IPS DF 6.9 (cell line): ENCODE measurements at places on chromosomes 3 and 15.

DNA sequence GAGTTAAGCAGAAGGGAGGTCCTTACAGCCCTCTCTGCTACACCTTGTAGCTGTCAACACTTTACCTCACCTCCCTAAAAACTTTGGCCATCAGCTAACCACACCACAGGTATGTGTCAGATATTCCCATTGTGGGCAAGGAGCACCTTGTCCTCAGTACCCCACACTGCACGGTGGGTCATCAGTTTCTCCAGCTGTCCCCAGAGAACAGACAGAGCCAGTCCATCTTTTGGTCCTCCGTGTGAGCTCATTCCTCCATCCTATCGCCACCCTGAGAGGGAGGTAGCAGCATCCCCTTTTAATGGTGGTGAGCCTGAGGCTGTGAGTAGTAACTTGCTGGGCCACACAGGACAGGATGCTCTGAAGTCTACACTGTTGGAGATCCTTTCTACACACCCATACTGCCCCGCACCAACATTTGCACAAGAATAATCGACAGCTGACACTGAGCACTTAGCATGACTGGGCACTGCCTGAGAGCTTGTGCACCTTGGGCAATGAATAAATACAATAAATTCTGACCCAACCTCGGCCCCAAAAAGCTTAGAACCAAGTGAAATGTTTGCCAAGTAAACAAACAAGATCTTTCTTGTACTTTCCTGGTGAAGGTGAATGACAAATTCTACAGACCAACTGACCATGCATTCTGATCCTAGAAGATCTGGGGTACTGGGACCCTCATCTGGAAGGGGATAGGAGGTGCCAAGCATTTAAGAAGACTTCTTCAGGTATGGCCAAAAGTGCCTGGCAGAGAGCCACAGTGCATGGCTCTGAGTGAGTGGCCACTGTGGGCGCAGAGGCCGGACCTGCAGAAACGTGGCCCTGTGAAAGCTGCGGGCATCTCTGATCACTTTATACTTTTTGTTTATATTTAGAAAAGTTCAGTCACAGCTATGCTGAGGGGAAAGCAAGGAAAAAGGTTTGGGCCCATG, 6.9 kb downstream of the CHCHD4 start:
- DNase-seq: no peak

- DNase-seq: no peak
Measured at GRCh38 chr3:37321377-37321781, 147.0 kb upstream of the LRRFIP2 start.

DNA sequence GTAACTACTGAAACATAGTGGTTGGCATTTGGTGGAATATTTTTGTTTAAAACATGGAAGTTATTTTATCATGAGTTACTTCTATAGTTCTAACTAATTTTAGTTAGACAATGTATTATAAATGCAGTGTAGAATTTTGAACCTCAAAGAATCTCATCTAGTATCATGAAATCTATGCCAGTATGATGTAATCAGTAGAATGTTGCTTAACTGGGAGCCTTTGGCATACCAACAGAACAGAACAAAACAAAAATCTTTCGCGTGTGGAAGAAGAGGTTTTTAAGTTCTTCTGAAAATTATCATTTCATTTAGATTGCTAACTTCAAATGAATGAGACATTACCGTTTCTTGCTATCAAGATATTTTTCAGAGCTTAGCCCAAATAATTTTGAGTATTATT, 98.4 kb upstream of the LRRFIP2 start:
- DNase-seq: no peak

DNA sequence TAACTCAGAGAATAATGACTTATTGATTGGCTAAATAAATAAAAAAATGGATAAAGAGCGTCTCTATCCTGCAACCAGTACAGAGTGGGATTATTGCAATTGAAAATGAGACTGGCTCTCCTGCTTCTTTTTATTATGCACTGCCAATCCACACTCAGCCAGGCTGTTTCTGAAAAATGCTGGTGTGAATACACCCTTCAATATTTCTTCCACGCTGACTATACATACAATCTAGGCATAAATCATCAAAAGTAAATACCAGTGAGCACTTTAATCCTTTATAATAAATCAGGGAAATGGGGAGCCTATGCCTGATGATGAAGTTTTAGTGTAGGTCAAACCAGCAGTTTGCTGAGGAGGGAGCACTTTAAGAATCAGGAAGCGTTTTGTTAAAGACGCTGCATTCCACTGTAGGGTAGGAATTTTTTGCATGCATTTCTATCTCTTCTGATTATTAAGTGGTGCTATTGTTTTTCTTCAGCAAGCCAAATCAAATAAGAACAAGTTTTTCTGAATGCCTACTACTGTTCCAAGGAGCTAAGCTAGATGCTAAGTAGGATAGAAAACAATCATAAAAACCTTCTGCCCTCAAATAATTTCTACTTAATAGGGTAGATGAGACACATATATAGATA, 781.5 kb downstream of the TBL1XR1 start:
- no peak for DNase-seq

GRCh38 chr3:56775838-56776555, 25.8 kb downstream of the ARHGEF3 start:
- no peak for DNase-seq

- no peak for DNase-seq
Measured at GRCh38 chr3:35562141-35562540, 77.2 kb upstream of the ARPP21 start.

GRCh38 chr3:49607796-49608195, 53.5 kb downstream of the BSN start:
- DNase-seq: no peak

- DNase-seq: no peak
Measured at GRCh38 chr3:194138732-194139070, 2.8 kb downstream of the HES1 start.

DNA sequence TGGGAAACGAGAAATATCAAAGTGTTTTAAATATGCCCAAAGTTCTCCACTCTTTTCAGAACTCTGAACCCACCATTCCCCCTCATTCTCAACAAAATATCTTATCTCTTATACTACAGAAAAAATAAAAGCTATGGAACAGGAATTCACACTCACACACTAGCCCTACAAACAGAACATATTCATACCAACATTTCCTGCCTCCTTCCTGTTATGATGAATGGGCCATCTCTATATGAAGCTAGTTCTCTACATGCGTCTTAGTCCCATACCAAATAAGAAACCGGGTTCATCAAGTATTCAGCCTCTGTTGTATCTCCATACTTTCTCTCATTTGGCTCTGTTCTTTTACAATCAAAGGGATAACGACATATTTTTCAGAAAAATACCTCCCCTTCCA, 72.6 kb downstream of the PLSCR2 start:
- DNase-seq: no peak

DNA sequence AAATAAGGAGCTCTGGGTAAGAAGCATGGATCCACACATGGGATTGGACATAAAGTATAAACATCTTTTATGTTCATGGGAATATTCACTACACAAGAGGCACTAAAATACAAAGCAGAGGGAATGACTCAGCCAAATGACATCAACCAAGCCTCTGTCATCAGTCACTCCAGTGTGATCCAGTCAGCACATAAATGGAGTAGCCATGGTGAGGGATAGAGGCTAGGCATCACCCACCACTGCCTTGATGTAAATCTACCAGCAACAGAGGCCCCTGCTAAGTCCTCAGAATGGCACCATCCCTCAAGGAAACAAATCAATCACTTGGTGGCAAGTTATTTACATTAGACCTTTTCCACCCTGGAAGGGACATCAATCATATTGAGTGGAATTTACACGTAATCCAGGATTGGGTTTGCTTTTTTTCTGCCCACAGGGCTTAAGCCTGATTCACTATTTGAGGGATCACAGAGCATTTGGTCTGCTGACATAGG, 27.2 kb downstream of the VEPH1 start:
- no peak for DNase-seq

DNA sequence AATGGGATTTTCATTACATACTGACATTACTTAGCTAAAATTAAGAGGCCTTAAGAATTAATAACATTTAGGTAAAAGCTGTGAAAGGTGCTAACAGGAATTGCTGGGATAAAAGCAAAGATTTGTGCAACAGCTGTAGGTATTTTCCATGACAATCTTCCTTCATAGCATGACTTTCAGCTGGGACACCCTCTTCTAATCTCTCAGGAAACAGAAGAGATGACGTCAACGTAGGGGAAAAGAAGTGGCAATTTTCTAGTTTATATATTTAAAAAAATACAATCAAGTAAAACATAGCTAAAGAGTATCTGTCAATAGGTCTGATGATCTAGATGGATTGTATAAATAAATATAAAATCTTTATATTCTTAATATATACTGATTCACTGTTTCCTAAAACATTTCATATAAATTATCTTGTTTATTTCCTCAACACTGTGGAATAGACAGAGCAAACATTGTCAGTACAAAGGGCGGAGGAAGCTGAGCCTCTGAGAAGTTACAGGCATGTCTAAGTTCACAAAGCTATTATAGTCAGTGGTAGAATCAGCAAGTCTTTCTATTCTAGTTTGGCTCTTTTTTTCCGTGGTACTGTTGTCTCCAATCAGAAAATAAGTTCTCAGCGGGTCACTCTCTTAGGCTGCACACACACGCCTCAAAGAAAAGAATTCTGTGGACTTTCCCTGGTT, 217.0 kb downstream of the P3H2 start:
- DNase-seq: no peak

GRCh38 chr15:50046867-50047266, 72.2 kb downstream of the ATP8B4 start:
- DNase-seq: no peak

- DNase-seq: no peak
Measured at GRCh38 chr3:134143828-134144401, 106.7 kb downstream of the RYK start.

DNA sequence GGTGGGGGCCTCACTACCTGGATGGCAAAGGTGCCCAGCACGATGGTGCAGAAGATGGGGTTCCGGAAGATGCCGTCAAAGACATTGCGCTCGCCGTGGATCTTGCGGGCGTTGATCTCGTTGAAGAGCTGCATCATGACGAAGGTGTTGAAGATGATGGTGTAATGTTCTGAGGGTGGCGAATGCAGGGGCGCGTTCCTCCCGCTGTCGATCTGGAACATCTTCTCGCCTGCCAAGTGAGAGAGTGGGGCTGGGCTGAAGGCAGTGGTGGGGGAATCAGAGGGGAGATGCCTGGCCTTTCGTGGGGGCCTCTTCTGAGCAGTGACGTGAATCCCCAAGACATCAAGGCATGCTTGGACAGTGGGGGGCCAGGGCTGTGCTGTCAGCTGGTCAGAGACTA, 19.6 kb upstream of the SEC13 start:
- no peak for DNase-seq

DNA sequence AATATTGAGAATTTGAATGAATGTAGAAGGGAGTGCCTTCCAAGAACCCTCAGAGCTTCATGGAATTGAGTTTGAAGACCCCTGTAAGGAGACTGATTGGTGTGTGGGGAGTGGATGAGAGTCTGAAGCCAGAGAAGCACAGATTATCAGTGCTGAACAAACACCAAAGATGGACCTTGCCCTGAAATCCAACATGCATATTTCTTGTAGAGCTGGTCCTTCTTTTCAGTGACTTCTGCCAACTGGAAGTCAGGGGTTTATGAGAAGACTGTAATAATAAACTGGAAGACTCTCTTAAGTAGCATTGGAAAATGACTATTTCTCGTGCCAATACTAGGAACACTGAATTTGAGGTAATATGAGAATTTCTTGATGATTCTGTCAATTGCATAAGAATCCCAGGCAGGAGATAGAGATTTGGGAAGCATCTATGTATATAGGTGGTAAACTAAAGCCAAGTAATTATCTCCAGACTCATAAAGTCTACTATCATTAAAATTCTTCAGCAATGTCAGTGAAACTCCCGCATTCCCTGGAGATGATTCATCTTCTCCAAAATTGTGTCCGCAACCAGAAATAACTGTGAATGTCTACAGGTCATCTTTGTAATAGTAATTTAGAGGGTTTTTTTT, 213.8 kb downstream of the IL5RA start:
- no peak for DNase-seq

DNA sequence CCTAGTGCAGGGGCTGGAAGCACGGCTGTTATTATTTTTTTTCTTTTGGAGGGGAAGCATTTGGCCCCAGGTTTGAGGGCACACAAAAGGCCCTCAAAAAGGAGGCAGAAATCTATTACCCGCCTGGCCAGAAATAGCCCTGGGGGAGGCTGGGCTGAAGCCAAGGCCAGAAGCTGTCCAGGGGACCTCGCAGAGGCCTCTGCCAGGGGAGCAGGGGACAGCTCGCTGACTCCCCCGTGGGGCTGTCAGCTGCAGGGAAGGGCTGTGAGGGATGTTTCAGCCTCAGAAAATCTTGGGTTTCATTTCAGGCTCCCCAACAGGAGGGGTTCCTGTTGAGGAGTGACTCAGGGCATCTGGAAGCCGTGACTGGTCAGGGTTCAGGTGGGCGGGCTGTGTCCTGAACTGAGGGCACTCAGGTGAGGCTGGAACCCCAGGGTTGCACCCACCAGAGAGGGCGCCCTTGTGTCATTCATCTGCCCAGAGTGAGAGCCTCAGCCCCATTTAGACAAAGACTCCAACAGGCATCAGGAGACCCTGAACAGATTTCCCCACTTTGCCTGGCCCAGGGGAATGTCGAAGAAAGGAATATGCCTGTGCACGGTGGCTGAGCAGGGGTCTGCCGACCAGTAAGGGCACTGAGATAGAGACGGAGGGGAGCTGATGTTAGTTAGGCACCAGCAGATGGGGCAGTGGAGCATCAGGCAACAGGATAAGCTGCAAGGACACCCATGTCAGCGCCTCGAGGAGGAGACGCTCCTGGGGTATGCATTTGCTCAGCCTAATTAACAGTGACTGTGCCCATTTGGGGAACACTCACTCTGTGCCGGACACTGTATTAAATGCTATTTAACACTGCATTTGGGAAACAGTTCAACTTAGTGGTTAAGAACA, 43.5 kb upstream of the SLC6A11 start:
- peak; percentile 67 for DNase-seq

GRCh38 chr3:49277383-49277775, 347 bp upstream of the C3orf62 start:
- no peak for DNase-seq

- DNase-seq: no peak
Measured at GRCh38 chr3:15667484-15667883, 65.9 kb downstream of the BTD start.

DNA sequence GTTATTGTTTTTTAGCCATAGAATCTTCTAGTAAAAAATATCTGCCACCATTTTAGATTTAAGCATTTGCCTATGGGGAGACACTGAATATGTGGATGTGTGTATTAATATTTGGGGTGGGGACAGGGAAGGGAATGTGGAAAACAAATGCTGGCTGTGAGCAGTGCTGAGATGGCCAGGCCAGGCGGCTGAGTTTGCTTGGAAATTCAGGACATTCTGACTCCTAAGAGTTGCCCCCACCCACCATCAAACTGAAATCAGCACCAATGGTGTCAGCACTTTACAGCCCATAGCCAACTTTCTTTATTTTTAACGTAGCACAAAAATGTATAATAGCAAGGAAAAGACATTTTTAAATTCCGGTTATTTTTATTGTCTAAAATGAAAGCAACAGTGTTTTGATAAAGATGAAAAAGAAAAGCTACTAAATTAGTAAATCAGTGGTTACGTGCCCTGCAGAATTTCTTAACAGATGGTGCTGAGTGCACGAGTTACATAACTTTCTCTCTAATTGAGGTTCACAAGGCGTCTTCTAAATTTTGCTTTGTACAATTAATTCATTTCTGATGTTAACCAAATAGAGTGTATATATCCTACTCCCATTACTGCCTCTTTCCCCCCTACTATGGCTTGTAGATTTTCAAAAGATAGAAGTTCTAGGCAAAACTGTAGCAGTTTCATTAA, 34.0 kb downstream of the B3GALNT1 start:
- DNase-seq: no peak

- DNase-seq: no peak
Measured at GRCh38 chr3:46409739-46410489, 2.9 kb downstream of the CCRL2 start.

- DNase-seq: no peak
Measured at GRCh38 chr3:7194071-7194835, 333.3 kb downstream of the GRM7 start.
